ENCODE measurements at places on chromosomes 2 and 18.

GRCh38 chr2:64007924-64008323, 11.3 kb downstream of the VPS54 start:
- no peak for DNase-seq

DNA sequence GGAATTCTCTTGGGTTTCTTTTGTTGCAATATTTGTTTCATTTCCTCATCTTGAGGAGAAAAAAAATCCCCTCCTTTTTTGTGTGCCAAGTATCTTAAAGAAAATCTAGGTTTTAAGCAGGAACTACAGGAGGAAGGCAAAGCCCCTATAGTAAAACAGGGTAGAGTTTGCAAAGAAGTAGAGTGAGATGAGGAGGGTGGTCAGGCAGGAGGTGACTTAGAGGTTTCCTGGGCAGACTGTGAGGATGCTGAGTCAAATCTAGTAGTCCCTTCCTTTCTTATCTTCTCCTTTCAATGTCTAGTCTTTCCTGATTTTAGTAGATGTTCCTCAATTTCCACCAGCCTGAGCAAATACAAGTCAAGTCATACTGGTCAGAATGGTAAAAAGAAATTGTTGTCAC, 222.5 kb downstream of the PMAIP1 start:
- DNase-seq = no peak

DNA sequence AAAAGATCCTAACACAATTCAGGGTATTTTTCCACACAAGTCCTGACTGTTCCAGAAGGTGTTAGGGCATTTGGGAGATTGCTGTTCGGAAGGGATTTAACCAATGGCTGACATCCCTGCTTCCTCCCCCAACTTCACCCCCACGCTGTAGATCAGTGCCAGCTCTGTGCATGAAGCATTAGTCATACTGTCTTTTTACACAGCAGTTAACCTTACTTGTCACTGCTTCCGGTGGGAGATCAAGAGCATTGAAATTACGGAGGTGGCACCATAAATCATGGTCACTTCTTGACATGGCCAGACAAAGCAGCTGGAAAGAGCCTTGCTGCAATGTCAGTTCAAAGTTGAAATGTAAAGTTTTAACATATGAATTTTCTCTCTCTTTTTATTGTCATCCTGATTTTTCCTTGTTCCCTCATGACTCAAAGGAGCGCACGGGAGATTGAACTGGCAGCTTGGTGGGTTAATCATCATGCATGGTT, 70.2 kb downstream of the HRH4 start:
- no peak for DNase-seq

DNA sequence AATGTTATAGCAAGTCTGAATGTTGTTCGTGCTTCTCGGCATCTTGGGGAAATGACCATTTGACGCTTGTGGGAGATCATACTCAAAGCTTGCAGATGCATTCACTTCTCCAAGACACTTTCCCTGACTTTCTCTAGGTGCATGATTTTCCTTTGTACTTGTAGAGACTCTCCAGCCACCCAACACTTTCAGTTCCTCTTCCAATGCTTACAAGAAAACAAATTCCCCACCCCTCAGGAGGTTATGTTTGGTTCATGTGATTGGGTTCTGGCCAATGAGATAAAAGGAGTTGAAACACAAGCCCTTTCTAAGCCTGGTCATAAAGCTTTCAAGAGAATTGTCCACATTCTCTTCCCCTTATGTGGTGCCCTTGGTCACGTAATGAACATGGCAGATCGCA, 156.3 kb downstream of the EPHA4 start:
- DNase-seq = no peak

- no peak for DNase-seq
Observed at GRCh38 chr2:37020887-37021796, 54.8 kb upstream of the STRN start.

- DNase-seq = no peak
Observed at GRCh38 chr2:159226059-159226461, 60.4 kb downstream of the WDSUB1 start.

All from activated T-cell treated with anti-CD3 and anti-CD28 coated beads for 4 hours (primary cell).